Ascending aorta (tissue), 2 donors: ENCODE measurements at places on chromosomes 12 and 14.

- DNase-seq: no peak
Observed at GRCh38 chr14:98958632-98959031, 313.4 kb downstream of the BCL11B start.

DNA sequence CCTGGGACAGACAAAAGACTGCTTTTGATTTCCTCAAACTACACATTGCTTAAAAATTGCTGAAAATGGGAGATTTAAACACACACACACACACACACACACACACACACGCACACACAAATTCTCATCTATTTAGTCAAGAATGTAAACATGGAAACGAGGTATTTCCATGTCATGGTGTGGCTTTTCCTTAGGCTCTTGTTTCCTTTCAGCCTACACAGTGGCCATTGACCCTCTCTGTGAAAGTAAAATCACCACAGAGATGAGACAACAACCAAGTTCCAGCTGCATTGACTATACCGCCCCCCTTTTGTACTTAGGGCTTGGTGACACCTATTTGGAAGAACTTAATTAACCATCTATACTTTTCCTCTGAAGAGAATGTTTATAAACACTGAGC lies 41.9 kb downstream of the TTC8 start:
- DNase-seq: no peak

- DNase-seq: no peak
Observed at GRCh38 chr14:90168425-90169105, 87.8 kb upstream of the PSMC1 start.

- DNase-seq: no peak
Observed at GRCh38 chr12:49784756-49785409, 43.3 kb downstream of the NCKAP5L start.

- DNase-seq: no peak
Observed at GRCh38 chr12:104551-105081, 38.0 kb downstream of the IQSEC3 start.

- no peak for DNase-seq
Observed at GRCh38 chr12:88578276-88579160, 1.8 kb downstream of the KITLG start.

DNA sequence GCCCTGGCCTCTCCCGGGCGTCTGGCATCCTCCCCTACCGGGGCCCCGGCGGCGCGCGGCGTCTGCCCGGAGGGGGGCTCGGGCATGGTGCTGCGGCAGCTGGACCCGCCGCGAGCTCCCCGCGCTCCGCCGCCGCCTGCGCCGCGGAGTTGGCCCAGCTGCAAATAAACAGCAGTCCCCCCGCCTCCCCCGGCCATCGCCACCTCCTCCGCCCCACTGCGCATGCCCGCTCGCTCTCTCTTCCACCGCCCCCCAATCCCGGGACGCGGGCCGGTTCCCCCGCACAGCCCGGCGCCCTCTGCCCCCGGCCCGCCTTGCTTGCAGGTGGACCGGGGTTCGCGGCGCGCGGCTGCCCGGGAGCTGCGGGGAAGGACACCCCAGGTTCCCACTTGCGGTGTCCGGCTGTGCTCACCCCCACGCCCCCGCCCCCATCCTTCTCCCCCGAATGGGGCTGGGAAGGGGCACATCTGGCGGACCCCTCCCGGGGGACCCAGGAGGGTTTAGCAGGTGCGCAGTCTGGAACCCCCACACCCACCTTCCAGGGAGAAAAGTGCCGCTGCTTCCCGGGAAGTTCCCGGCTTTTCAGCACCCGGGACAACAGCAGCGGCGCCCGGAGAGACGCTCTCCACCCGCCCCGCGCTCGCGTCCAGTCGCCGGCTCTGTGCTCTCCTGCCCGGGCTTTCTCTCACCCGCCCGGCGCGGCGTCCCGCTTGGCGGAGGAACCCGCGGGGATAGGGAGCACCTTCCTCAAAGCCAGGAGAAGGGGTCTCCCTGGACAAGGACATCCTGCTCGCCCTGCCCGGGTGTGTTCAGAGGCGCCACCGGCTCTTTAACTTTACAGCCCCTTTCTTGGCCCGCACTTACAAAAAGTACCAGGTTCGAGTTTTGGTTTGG lies at the start of gene TMTC1:
TMTC1 (minus strand) TSS at position 170 of the 894 bp plus-strand sequence. CDS start 191 bp downstream, outside the sequence.
- peak; percentile 11 for DNase-seq

DNA sequence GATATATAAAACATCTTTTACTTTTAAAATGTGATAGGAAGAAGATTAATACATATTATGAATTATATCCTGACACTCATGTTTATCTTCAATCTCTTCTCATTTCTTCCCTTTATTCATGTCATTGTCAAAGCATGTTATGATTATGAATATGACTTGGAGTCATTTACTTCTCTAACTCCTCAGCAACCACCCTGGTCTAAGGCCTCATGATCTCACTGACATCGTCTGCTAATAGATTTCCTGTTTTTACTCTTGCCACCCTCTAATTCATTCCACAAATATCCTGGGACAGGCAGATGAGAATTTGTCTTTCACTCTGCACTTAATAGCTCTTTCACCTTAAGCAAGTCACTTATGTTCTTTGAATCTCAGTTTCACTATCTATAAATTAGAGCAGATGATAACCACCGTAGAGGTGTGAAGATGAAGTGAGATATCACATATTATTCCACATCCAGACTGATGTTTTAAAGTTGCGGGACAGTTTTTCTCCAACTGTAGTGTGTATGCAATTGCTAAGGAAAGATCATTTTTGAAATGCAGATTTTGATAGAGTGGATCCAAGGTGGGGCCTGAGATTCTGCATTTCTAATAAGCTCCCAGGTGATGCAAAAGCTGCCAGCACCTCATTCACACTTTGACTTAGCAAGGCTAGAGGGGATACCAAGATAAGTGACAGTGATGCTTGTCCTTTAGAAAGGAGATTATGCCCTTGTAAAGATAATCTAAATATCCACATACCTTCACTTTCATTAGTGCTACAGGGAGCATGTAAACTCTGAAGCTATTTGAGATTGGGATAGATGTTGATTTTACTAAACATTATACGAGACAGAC lies 3.3 kb upstream of the IAPP start:
- DNase-seq: no peak

DNA sequence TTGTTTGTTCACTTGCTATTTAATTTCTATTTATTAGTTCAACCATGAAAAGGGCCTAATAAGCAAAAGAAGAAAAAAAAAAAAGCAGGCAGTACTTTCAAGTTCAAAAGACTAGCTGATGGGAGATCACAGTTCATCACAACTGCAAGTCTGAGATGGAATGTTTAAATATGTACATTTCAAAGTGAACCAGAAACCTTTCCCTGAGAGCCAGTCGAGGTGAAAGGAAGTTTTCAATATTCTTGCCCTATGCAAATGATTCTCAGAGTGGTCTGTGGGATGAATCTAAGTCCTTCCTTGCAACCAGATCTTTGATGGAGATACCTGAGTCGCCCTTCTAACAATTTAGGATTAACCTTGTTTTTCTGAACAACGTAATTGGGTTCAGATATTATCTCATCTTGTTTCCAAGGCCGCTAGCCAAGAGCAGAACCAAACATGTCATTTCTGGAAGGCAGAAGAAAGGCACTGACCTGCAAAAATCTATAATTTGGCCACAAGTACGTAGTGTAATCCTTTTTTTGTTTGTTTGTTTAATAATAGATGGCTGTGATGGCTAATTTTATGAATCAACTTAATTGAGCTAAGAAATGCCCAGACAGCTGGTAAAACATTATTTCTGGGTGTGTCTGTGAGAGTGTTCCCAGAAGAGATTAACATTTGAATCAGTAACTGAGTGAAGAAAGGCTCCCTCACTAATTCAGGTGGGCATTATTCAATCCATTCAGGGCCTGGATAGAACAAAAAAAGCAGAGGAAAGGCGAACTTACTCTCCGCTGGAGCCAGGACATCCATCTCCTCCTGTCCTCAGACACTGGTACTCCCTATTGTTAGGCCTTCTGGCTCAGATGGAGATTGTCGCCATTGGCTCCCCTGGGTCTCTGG lies 171.1 kb upstream of the TMPO start:
- DNase-seq: no peak

GRCh38 chr14:92914087-92914656 lies 8.8 kb upstream of the CHGA start:
- DNase-seq: no peak

- no peak for DNase-seq
Observed at GRCh38 chr14:81625343-81625742, 91.7 kb upstream of the SEL1L start.

DNA sequence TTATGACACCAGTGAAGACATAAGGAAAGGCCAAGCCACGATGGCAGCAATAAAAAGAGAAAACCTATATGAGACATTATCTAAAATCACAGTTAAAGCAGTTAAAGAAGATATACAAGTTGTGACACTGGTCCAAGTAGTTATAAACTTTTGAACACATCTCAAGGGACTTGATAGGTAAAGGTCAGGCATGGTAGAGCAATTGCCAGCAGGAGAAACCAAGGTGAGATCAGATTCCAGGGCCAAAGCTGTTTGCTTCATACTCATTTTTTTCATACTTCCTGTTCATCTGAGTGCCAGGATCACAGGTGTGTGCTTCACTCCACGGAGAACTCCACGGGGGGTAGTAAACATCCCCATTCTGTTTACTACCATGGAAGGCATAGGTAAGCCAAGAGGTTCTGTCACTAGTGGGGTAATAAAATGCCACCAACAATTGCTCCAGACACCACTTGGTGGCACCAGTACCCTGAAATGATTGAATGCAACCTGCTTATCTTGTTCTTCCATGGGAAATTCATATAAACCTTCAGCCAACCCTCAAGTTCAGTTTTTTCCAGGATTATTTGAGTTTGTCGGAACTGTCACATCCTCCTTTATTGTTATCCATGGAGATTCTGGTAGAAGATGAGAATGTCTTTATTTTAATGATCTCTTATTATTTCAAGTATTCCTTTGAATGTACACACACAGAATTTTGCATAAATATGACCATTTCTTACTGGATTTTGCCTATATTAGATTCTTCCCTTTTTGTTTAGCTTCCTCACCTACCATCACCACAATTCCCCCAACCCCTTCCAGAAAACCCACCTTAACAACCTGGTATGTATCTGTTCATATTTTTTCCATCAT lies 59.2 kb upstream of the TSPAN8 start:
- DNase-seq: peak; percentile 68

DNA sequence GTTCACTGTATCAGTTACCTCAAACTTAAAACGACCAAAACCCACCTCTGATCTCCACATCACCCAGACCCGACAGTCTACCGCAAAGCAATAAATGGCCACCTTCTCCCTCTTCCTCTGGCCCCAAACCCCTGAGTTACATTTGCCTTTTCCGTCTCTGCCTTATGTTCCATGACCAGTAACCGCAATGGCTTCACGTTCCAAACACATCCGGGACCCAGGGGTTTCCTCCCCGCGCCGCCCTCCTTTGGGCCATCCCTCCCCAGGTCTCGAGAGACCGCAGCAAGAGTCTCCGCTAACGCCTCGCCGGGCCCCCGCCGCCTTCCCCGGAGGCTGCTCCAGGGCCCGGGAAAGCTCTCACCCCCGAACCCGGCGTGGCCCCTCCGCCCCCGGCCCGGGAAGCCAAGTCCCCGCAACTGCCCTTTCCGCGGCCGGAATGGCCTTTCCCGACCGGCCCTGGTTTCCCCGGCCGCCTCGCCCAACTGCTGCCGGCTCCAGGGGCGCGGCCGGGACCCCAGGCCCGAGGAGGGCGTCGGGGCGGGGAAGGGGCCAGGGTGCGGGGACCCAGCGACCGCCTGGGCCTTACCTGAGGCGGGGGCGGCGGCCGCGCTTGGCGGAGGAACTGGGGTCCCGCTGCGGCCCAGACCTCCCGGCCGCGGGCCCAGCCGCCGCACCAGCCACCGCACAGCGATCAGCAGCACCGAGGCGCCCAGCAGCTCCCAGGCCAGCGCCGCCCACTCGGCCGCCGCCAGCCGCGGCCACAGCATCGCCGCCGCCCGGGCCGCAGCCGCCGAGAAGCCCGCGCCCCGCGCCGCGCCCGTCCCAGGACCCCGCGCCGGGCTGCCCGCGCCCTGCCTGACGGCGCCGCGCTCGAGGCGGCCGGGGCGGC lies at the start of gene ANKLE2:
ANKLE2 (minus strand) TSS at position 801 of the 889 bp plus-strand sequence; CDS start at position 767, 34 bp downstream.
- no peak for DNase-seq

DNA sequence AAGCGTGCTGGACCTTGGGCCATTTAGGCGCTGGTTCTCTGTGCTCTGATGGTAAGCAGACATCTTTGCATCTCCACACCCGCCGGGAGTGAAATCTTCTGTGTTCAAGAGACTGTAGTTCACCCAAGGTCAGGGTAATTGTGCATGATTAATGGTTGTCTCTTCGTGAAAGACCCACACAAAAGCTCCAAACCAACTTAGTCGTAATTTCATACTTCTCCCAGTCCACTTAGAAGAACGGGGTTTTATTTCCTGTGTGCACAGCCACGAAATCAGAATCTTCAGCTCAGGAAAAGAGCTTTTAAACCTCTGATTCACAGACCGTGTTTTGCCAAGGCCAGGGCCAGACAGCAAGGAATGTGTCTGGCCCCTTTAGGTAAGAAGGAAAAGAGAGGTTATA lies 640.9 kb downstream of the MED13L start:
- no peak for DNase-seq

DNA sequence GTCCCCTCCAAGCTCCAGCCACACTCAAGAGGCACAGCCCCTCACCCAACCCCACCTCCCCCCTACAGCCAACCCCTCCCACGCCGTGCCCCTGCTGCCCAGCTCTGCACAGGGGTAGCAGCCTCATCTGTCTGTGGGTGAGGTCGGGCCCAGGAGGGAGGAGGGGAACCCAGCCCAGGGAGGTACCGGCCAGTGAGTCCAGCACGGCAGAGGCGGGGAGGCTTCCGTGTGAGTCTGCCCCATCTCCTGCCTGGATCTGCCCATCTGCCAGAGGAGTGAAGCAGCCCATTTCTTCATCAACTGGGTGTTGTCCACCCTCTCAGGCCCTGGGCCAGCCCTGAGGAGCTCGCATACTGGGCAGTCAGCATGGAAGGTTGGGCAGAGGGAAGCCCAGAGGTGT lies 54.2 kb downstream of the CCNK start:
- no peak for DNase-seq

GRCh38 chr12:26244503-26244902 lies 49.1 kb downstream of the SSPN start:
- DNase-seq: no peak

DNA sequence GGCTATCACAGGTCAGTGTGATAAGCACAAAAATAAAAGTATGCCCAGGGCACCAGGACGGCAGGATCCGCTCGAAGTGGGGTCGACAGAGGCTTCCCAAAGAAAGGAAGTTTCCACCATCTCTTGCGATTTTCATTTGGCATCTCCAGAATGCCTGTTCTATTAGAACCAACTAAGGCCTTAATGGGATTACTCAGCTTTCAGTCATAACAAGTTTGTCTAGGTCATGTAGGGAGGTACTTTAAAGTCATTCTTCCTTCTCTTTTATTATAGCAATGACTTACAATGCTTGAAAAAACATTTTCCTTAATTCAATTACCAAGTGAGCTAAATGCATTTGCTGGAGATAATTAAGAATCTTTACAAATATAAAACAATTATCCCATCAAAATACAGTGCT lies 83.6 kb upstream of the DIO3 start:
- no peak for DNase-seq

GRCh38 chr14:104521816-104522745 lies 57.5 kb upstream of the C14orf180 start:
- DNase-seq: peak; percentile 34

- no peak for DNase-seq
Observed at GRCh38 chr12:94245631-94246383, 97.4 kb downstream of the PLXNC1 start.

DNA sequence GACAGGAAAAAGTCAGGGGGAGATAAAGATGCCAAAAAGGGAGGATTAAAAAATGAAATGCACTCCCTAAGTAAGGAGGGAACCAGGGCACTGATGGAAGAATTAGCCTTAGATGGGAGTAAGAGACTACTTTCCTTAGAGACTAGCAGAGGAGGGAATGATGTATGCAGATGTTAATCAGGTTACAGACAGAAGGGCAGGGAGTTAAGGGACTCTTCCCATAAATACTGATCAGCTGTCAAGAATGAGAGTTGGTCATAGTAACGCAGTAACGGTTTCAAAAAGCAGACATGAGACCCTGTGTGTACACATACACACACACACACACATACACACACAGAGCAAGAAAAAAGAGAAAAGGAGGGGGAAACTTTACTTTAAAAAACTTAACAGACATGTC lies 93.4 kb downstream of the PHLDA1 start:
- no peak for DNase-seq
